ENCODE measurements at places on chromosomes 11 and 22. TPM values are rescaled to one million over a fixed set of nuclear protein-coding genes. Genes with fewer than 3 reads are reported as not detected.

Gene PRG3
- total RNA-seq: not detected

DNA sequence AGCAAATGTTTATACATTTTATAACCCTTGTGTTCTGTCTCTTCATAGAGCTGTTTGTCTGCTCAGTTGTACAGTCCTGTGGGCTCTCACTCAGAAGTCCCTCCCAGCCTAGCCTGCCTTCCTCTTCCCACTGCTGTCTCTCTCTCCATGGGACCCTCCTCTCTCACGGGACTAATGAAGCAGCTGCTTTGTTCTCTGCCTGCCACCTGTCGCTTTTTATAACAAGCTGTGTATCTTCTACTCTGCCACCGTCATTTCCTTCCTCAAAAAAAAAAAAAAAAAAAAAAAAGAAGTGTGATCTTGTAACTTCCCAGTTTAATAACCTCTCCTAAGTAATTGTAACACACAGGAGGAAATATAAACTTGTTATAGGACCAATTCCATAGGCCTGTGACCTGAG lies 92.2 kb upstream of the ALKBH3 start:
- H3K27me3 ChIP-seq: no peaks in the 10 kb centered on the region
- H3K4me3 ChIP-seq: no peak overlapping the region
- no peak for DNase-seq

Gene ANGPTL5
- total RNA-seq: not detected

Gene MYOD1
- not detected for total RNA-seq

Gene KCTD14
- not detected for total RNA-seq

GRCh38 chr22:23509571-23510302 lies 70.4 kb downstream of the IGLL1 start:
- H3K27ac ChIP-seq: no peak overlapping the region
- no peak for DNase-seq
- H3K27me3 ChIP-seq: no peaks in the 10 kb centered on the region
- no peak overlapping the region for H3K4me3 ChIP-seq
- no peaks in the 10 kb centered on the region for H3K4me1 ChIP-seq

DNA sequence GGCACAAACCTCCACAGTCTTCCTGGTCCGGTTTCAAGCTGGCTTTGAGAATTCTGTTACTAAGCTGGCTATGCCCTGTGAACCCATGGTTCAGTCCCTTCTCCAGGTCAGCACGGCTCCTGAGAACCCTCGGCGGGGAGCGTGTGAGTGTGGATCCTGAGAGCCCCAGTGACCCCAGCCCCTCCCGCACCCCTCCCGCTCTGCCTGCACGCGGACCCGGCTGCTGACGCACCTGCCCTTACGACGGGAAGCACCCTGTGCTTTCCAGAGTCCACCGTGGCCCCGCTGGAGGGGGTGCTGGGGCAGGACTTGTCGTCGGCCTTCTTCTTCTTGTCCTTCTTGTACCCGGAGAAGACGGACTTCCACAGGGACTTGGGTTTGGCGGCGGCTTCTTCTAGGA lies 42.8 kb upstream of the BID start:
- DNase-seq: no peak
- no peaks in the 10 kb centered on the region for H3K4me1 ChIP-seq
- no peaks in the 10 kb centered on the region for H3K27me3 ChIP-seq
- H3K27ac ChIP-seq: no peak overlapping the region
- peaks cover 3% of the 10 kb centered on the region for H3K36me3 ChIP-seq

DNA sequence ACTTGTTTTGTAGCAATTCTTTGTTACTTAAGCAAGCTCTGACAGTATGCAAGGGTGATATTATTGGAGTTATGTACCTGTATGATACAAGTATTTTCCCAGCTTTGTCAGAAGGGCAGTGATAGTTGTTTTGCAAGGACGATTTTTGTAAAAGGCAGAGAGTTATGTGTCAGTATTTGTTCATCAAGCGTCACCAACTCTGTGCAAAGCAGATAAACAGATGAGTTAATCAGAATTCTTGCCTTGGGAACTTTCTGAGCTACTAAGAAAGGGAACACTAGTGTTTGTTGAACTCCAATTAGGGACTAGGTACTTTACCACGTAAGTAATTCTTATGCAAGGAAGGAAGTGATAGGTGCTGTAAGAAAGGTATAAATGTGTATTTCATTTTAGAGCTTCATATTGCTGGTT lies 1.4 kb downstream of the USP47 start:
- DNase-seq: peak; percentile 65
- no peak overlapping the region for H3K27ac ChIP-seq
- peaks cover 5% of the 10 kb centered on the region for H3K36me3 ChIP-seq
- H3K4me1 ChIP-seq: peaks cover 34% of the 10 kb centered on the region
- H3K27me3 ChIP-seq: peaks cover 11% of the 10 kb centered on the region
- no peak overlapping the region for H3K4me3 ChIP-seq

Gene HYOU1
- total RNA-seq: 203 TPM

Gene ARFGAP3
- total RNA-seq: 33.2 TPM

- H3K4me3 ChIP-seq: no peak overlapping the region
- H3K36me3 ChIP-seq: no peaks in the 10 kb centered on the region
- H3K27ac ChIP-seq: no peak overlapping the region
- DNase-seq: no peak
- no peaks in the 10 kb centered on the region for H3K4me1 ChIP-seq
Measured at GRCh38 chr11:131302836-131303235, 67.6 kb upstream of the NTM start.

GRCh38 chr11:12430954-12431595 lies 53.7 kb downstream of the PARVA start:
- DNase-seq: no peak
- no peak overlapping the region for H3K27ac ChIP-seq
- no peaks in the 10 kb centered on the region for H3K36me3 ChIP-seq
- H3K4me1 ChIP-seq: no peaks in the 10 kb centered on the region
- peaks cover 7% of the 10 kb centered on the region for H3K27me3 ChIP-seq

DNA sequence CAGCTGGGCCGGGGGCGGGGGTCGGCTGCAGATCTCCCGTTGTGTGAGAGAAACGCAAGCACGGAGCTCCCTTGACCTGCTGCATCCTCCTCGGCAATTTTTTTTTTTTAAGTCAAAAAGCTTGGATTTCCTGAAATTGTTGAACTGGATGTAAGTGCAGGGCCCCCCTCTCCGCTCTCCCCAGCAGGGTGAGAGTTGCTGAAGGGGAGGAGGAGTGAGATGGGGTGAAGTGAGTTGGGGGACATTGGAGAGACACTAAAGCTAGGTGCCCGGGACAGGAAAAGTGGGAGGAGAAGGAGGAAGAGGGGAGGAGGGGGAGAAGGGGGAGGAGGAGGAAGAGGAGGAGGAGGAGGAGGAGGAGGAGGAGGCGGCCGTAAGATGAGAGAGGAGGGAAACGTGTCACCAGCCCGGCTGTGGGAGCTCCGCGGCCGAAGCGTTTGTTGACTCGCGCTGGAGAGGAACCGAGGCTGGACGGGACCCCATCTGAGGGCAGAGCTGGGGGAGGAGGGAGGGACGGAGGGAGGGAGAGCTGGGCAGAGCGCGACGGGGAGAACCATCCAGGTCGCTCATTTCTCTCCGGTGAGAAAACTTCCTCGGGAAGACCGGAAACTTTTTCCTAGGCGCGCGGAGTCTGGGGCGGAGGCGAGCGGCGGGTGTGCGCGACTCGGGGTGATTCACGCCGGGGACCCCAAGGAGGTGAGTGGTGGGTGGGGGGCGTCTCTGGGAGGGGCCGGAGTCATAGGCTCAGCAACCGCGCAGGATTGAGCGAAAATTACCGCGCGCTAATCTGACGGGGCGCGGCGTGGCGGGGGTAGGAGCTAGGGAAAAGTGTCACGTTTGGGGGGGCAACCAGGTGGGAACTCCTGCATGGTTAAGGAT lies 80.2 kb downstream of the PRR5L start:
- DNase-seq: peak; percentile 68
- peak overlapping the region; percentile 93 for H3K27ac ChIP-seq
- peaks cover 34% of the 10 kb centered on the region for H3K36me3 ChIP-seq
- peaks cover 39% of the 10 kb centered on the region for H3K4me1 ChIP-seq
- H3K4me3 ChIP-seq: peak overlapping the region; percentile 98

DNA sequence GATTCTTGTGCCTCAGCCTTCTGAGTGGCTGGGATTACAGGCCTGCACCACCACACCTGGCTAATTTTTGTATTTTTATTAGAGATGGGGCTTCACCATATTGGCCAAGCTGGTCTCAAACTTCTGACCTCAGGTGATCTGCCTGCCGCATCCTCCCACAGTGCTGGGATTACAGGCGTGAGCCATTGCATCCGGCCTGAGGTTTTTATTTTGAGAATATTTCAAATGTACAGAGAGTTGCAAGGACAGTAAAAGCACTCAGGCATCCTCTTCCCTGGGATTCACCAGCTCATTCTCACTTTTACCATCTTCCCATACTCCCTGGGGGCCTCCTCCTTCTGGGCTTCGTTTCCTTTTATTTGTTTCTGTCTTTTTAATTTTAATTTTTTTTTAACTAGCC lies 12.1 kb downstream of the MED15 start:
- H3K4me3 ChIP-seq: no peak overlapping the region
- no peak for DNase-seq
- H3K27ac ChIP-seq: peak overlapping the region; percentile 54
- H3K36me3 ChIP-seq: peaks cover 33% of the 10 kb centered on the region
- peaks cover 46% of the 10 kb centered on the region for H3K4me1 ChIP-seq

Gene OR4A16
- total RNA-seq: not detected

DNA sequence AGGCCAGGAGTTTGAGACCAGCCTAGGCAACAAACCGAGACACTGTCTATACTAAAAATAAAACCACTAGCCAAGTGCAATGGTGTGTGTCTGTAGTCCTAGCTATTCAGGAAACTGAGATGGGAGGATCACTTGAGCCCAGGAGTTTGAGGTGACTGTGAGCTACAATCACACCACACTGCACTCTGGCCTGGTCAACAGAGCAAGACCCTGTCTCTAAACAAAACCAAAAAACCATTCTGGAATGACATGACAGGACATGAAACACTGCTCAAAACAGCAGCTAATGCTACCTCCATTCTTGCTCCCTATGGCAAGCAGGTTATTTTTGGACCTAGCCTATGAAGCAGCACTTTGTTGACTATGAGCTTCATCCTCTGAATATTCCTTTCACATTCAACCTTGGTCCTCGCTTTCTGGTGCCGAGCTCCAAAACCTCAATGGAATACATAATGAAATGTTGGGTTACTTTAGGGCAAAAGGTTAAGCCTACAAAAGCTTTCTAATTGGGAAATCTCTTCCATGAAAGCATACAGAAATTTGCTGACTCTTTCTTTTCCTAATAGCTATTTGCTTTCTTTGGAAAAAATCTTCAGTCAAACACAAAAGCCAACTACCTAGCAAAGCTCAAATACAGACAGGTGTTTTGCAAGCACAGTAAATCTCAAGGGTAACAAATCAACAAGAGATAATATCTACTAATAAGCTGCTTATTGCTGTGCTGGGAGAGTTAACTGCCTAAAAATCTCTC lies 21.1 kb downstream of the SIK3 start:
- H3K27me3 ChIP-seq: no peaks in the 10 kb centered on the region
- H3K4me1 ChIP-seq: peaks cover 36% of the 10 kb centered on the region
- H3K27ac ChIP-seq: no peak overlapping the region
- H3K36me3 ChIP-seq: peaks cover 4% of the 10 kb centered on the region
- peak; percentile 50 for DNase-seq
- no peak overlapping the region for H3K4me3 ChIP-seq

- peak overlapping the region; percentile 99 for H3K27ac ChIP-seq
- no peak for DNase-seq
- peak overlapping the region; percentile 99 for H3K4me3 ChIP-seq
- H3K27me3 ChIP-seq: no peaks in the 10 kb centered on the region
- H3K4me1 ChIP-seq: peaks cover 45% of the 10 kb centered on the region
Measured at GRCh38 chr22:38505541-38506117, 482 bp downstream of the DDX17 start.

Gene GPR83
- not detected for total RNA-seq

- H3K4me3 ChIP-seq: no peak overlapping the region
- no peaks in the 10 kb centered on the region for H3K4me1 ChIP-seq
- H3K36me3 ChIP-seq: no peaks in the 10 kb centered on the region
- no peak for DNase-seq
- no peak overlapping the region for H3K27ac ChIP-seq
Measured at GRCh38 chr11:105244160-105244825, 104.7 kb upstream of the CARD18 start.

DNA sequence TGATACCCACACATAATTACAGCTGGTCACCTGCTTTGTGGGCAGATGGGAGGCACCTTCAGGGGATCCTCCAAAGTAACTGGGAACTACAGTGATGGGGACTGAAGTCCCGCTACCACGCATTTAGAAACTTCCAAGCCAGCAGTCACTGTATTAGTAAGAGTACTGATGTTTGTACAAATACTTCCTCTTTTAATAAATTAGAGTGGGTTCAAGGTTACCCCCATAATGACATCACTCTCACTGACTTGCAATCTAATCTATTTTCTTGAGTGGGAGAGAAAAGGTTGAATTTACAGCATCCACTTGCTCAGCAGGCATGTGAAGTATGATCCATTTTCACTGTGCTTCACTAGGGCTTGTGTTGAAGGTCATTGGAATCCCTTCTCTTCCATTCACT lies 72.1 kb upstream of the TIMP3 start:
- no peaks in the 10 kb centered on the region for H3K36me3 ChIP-seq
- peaks cover 3% of the 10 kb centered on the region for H3K4me1 ChIP-seq
- H3K4me3 ChIP-seq: no peak overlapping the region
- peaks cover 8% of the 10 kb centered on the region for H3K27me3 ChIP-seq
- H3K27ac ChIP-seq: no peak overlapping the region

GRCh38 chr22:27252282-27253049 lies 549.1 kb downstream of the MN1 start:
- H3K27me3 ChIP-seq: no peaks in the 10 kb centered on the region
- H3K36me3 ChIP-seq: no peaks in the 10 kb centered on the region
- DNase-seq: no peak
- no peaks in the 10 kb centered on the region for H3K4me1 ChIP-seq
- no peak overlapping the region for H3K27ac ChIP-seq
- no peak overlapping the region for H3K4me3 ChIP-seq

GRCh38 chr11:116579031-116579653 lies 193.6 kb downstream of the BUD13 start:
- H3K27me3 ChIP-seq: peaks cover 48% of the 10 kb centered on the region
- no peak for DNase-seq
- H3K4me1 ChIP-seq: no peaks in the 10 kb centered on the region
- no peak overlapping the region for H3K27ac ChIP-seq

Gene DGCR6L
- 37.2 TPM for total RNA-seq

- DNase-seq: no peak
- H3K4me1 ChIP-seq: no peaks in the 10 kb centered on the region
- H3K27ac ChIP-seq: no peak overlapping the region
- no peak overlapping the region for H3K4me3 ChIP-seq
Measured at GRCh38 chr11:64665411-64665821, 57.6 kb downstream of the NRXN2 start.

Gene SCGB1A1
- not detected for total RNA-seq

Gene NXPE2
- total RNA-seq: not detected

GRCh38 chr11:115765803-115766239 lies 261.6 kb upstream of the CADM1 start:
- H3K36me3 ChIP-seq: no peaks in the 10 kb centered on the region
- H3K4me1 ChIP-seq: no peaks in the 10 kb centered on the region
- H3K27me3 ChIP-seq: peaks cover 4% of the 10 kb centered on the region
- H3K27ac ChIP-seq: no peak overlapping the region

DNA sequence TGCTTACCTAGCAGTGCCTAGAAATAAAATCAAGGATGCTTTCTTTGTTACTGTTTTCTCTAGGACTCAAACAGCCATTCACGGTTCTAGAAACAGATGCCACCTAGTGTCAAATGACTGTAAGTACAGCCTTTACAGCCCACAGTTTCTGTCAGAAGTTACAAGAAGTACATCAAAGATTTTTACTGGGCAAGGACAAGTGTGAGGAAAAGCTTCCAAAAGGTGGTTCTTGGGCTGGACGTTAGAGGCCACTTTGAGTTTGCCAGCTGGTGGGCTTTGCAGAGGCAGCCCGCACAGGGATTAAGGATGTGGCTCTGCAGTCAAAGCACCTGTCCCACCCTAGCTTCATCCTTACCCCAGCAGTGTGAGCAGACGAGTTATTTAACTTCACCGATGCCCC lies 6.9 kb downstream of the KMT5B start:
- peaks cover 28% of the 10 kb centered on the region for H3K4me1 ChIP-seq
- DNase-seq: peak; percentile 82
- H3K27ac ChIP-seq: no peak overlapping the region
- no peak overlapping the region for H3K4me3 ChIP-seq
- H3K36me3 ChIP-seq: no peaks in the 10 kb centered on the region
- no peaks in the 10 kb centered on the region for H3K27me3 ChIP-seq

Gene CRYBA4
- total RNA-seq: not detected

All from activated CD4-positive, alpha-beta T cell treated with anti-CD3 and anti-CD28 coated beads, Interleukin-2, amount 10 ng/mL, durations not matched to agents 24 days and 14 days (primary cell).